CD4-positive, alpha-beta T cell treated with Interleukin-2 at 100 ng/mL for 4 hours (primary cell): ENCODE measurements at places on chromosomes 12 and 14.

DNA sequence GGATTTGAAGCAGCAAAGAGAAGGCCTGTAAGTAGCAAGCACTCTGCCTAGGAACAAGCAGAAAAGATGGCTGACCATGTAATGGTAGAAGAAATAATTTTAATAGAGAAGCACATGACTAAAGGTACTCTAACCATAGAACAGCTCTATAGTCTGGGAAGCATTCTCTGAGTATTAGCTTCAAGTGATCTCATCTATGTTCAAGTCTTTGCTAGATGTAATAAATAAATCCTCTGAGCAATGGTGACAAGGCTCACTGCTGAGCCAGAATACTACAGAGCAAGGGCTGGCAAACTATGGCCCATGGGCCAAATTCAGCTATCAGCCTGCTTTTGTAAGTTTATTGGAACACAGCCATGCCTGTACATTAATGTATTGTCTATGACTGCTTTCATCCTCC is 84.8 kb downstream of the PEBP1 start:
- DNase-seq = no peak

GRCh38 chr12:68844788-68845695 is 37.1 kb downstream of the MDM2 start:
- DNase-seq = no peak

GRCh38 chr14:80117876-80118275 is 93.4 kb downstream of the DIO2 start:
- DNase-seq = no peak

GRCh38 chr14:66824251-66824650 is 316.3 kb downstream of the GPHN start:
- no peak for DNase-seq

DNA sequence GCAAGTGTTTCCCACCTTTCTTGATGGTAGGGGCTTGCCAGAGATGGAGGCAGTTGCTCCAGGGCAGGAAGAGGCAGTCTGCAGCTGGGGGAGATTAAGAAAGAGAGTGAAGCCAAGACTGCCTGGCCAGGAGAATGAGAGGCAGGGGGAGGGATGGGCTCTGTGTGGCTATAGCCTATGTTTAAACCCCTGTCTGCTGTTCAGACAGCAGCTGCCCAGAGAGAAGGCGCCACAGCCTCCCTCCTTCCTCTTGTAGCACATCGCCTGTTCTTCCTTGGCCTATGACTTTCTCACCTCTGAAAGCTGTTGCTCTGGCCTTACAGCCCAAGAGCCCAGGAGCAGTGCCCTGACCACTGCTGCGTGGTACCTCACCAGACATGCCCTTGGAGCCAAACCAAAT is 61.7 kb downstream of the EMP1 start:
- DNase-seq = no peak

DNA sequence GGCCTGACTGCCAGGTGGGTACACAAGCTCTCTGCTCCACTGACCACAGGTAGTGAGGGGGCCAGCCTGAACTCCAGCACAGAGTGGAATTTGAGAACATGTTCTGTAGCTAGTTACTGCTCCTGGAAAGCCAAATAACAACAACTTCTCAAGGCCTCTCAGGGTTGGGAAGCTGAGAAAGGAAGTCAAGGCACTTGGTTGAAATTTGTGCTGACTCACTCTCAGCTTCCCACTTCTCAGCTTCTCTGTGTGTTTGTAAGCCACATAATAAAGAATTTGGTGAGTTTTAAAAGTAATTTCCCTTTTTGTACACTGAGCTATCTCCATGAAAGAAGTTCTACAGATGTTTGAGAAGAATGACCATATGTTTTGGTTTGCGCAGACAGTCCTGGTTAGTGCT is 234.9 kb downstream of the KTN1 start:
- DNase-seq = no peak

DNA sequence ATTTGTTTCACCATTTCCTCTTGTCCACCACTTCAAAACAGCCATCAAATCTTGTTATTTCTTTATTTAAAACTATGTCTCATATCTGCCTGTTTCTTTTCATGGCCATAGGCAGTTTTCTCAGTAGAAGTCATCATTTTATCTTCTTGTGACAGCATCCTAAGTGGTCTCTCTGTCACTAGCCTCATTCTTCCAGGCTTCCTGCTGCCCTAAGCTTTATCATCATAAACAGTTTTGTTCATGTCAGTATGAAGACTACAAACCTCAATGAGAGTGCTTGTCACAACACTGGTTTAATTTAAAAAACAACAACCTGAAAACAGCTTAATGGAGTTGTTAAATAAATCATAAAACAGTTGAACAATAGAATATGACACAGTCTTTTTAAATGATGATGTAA is 387.8 kb upstream of the RPL10L start:
- no peak for DNase-seq

DNA sequence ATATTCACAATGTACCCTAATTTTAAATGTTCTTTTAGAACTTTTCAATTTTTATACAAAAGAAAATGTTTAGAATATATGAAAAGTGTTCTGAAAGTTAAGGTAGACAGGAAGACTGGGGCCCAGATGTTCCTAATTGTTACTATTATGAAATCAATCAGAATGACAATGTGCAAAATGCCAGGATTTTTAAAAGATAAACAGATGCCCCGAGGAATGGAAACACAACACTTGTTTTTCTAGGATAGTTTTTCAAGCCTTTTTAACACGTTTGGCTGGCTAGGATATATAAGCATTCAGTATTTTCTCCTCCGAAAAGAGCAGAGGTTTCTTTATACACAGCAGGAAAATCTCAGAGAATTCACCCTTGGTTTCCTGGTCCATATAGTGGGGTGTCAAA is 106.8 kb downstream of the ESR2 start:
- no peak for DNase-seq

DNA sequence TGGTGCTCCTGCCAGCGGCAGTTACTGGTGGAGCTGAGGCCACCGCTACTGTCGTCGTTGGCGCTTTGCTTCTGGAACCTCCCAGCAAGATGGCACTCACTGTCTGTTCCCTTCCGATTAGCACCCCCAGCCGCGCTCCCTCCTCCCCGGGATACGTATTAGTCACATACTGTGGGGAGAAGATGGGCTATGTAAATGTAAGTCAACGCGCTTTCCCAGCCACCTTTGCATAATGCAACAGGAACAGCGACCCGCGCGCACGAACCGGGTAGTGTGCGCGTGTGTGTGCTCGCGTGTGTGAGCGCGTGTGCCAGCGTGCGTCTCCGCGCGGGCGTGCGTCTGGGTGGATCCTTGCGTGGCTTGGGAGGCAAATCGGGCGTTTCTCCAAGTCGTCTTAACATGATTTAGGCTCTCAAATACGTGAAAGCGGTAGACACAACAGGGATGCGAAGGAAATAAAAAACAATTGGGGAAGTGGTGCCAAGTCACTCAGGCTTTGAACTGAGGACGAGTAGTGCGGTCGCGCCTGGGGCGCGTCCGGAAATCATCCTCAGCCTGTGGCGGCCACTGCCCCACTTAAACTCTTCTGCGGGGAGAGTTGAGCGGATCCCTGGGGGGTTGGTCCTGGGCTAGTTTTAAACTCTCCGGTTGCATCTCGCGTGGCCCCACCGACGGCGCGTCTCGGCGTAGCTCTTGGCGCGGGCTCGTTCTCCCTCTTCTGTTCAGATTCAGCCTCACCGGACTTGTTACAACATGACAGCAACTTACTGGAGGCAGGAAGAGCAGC is 1.8 kb downstream of the FLRT2 start:
- no peak for DNase-seq

GRCh38 chr14:70731447-70732239 is 77.7 kb downstream of the MAP3K9 start:
- no peak for DNase-seq

DNA sequence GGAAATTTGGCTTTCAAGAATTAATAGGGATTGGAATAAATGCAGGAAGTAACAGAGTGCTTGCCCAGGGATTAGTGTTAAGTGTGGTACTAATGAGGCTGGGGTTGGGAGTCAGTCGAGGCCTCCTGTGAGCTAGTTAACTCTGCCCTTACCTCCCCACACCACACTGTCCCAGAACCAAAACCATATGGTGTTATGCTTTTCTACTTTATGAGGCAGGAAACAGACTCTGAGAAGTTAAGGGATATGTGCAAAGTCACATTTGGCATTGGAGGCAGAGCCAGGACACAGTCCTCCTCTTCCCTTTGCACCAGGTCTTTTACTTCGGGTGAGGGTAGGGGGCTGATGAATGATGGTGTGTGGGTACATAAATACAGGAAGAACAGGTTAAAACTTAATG is 41.9 kb downstream of the PELI2 start:
- no peak for DNase-seq

- DNase-seq = no peak
Observed at GRCh38 chr12:109836916-109837315, 3.7 kb upstream of the TRPV4 start.

- DNase-seq = no peak
Observed at GRCh38 chr12:22115711-22116110, 69.7 kb downstream of the CMAS start.

GRCh38 chr12:103569278-103569677 is 17.8 kb upstream of the STAB2 start:
- DNase-seq = no peak

- no peak for DNase-seq
Observed at GRCh38 chr12:110330544-110330943, 49.5 kb downstream of the ATP2A2 start.

GRCh38 chr14:77707355-77707723 is 484 bp downstream of the ALKBH1 start:
- peak; percentile 25 for DNase-seq

DNA sequence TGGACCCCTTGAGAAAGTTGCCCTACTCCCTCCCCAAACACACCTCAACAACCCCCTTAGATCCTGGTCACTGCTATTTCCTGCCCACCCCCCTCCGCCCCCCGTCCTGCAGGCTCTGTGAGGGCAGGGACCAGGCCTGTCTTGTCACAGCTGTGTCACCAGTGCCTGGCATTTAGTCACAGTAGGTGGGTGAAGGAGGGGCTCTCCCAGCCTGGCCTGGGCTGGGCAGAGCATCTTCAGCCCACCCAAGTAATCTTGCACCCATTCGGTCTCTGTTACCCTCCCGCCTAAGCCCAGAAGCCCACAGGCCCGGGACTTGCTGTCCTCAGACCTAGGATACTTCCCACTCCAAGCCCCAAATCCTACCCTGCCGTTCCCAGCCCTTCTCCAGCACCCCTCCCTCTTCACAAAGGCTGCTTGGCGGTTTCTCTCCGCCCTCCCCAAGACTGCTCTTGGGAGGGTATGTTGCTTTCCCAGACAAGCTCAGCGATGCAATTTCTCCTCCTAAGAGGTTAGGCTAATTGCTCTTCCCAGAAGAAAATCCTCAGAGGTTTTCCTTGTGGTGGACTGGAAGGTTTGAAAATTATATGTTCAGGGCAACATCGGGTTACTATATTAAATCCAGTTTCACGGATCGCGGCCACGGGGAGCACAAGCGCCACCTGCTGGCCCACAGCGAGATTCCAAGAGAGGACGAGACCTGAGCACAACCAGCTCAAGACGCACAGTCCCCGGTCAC is 50.8 kb upstream of the ZFP36L1 start:
- peak; percentile 80 for DNase-seq

DNA sequence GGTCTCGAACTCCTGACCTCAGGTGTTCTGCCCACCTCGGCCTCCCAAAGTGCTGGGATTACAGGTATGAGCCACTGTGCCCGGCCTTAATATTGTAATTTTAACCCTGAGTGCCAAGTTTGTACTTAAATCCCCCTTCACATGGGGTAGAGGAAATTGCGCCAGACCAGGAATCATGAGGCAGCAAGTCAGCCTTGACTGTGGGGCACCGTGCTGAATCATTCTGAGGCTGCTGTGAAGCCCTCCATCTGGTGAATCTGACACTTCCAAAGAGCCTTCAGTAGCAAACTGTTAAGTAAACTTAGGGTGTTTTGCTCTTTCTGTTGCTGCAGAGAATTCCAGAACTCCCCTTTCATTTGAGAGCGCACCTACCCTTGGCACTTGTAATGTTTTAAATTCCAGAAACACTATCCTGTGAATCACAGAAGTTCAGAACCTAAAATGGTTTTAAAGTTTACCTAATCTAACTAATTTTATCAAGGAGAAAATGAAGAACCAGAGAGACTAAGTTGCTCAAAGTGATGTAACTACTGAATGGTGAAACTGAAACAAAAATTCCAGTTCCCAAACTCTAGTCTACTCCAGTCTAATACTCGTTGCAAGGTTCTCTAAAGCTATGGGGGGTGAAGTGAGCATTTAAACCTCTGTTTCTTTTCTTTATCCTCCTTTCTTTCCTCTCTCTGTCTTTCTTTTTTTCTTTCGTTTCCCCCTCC is 7.5 kb downstream of the HEBP1 start:
- no peak for DNase-seq

GRCh38 chr14:87434011-87434410 is 559.0 kb downstream of the GALC start:
- no peak for DNase-seq

- DNase-seq = no peak
Observed at GRCh38 chr12:117097159-117097558, 2.1 kb downstream of the TESC start.
